GM12878 (cell line): ENCODE measurements at places on chromosomes 5 and 9. TPM values are rescaled to one million over a fixed set of nuclear protein-coding genes. Genes with fewer than 3 reads are reported as not detected.

The SV2C gene
- 1.1 TPM in 2 replicates for total RNA-seq

DNA sequence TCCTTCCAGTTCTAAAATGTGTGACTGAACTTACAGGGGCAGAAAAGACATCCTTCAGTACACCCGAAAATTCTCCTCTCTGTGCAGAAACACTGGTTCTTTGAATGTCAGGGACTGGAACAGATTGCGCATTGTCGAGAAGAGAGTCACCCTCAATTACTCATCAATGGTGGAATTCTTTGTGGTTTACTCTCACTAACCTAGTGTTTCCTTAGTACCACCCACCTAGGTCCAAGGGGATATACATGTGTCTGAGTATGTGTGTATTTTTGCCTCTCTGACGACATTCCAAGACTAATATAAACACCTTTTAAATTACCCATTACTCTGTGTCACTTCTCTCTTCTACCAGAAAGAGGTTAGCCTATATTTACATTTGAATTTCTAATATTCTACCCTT is 660.8 kb downstream of the TLE1 start:
- no peaks in the 10 kb centered on the region for H3K4me1 ChIP-seq
- no peak overlapping the region for H3K27ac ChIP-seq
- no peak for DNase-seq
- H3K27me3 ChIP-seq = no peaks in the 10 kb centered on the region
- no peak overlapping the region for H3K4me3 ChIP-seq

DNA sequence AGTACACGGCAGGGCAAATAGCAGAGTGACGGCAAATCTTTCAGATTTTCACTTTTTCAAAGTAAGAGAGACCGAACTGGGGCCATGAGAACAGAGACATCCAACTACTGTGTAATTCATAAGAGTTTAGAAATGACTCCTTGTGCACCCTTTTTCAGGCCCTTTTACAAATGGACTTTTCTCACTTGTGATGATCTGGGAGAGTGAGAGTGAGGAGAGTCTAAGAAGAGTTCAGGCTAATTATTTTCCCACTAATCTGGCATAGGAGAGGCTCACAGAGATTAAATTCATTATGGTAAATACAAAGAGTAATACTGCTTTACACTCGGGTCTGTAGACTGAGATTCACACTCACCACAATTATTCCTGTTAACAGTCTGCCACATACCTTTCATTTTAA is 880 bp upstream of the CCNG1 start:
- no peak for DNase-seq
- no peaks in the 10 kb centered on the region for H3K36me3 ChIP-seq
- H3K4me1 ChIP-seq = no peaks in the 10 kb centered on the region; the same call in 1 of the 2 replicates
- no peaks in the 10 kb centered on the region for H3K27me3 ChIP-seq
- peak overlapping the region; percentile 27 for H3K4me3 ChIP-seq
- H3K27ac ChIP-seq = peak overlapping the region; percentile 73; the same call in 1 of the 2 replicates

DNA sequence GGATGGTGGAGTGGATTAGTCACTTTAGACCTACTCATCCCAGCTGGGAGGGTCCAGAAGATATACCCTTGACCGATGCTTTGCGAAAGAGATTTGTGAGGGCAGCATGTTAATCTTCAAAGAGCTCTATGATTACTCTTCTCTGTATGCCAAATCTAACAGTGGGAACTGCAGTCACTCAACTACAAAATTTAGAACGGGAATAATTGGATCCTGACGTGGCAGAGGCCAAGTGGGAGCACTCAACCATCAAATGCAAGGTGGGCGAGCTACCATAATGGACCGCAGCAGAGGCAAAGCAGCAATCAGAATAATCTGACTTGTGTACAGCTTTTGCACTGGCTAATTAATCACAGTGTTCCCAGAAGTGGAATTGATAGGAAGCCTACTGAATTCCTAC is 20.4 kb downstream of the NSA2 start:
- no peaks in the 10 kb centered on the region for H3K36me3 ChIP-seq
- DNase-seq = no peak
- no peak overlapping the region for H3K27ac ChIP-seq
- H3K4me3 ChIP-seq = no peak overlapping the region
- no peaks in the 10 kb centered on the region for H3K4me1 ChIP-seq
- H3K27me3 ChIP-seq = no peaks in the 10 kb centered on the region

GRCh38 chr5:137741718-137742117 is 5.8 kb upstream of the KLHL3 start:
- peaks cover 11% of the 10 kb centered on the region for H3K4me1 ChIP-seq
- no peaks in the 10 kb centered on the region for H3K36me3 ChIP-seq
- H3K27me3 ChIP-seq = no peaks in the 10 kb centered on the region
- no peak overlapping the region for H3K4me3 ChIP-seq

GRCh38 chr5:111404270-111404769 is 108.0 kb downstream of the STARD4 start:
- H3K27ac ChIP-seq = no peak overlapping the region
- no peak overlapping the region for H3K4me3 ChIP-seq
- no peak for DNase-seq
- H3K4me1 ChIP-seq = no peaks in the 10 kb centered on the region
- H3K27me3 ChIP-seq = no peaks in the 10 kb centered on the region
- no peaks in the 10 kb centered on the region; the same call in 1 of the 2 replicates for H3K36me3 ChIP-seq

DNA sequence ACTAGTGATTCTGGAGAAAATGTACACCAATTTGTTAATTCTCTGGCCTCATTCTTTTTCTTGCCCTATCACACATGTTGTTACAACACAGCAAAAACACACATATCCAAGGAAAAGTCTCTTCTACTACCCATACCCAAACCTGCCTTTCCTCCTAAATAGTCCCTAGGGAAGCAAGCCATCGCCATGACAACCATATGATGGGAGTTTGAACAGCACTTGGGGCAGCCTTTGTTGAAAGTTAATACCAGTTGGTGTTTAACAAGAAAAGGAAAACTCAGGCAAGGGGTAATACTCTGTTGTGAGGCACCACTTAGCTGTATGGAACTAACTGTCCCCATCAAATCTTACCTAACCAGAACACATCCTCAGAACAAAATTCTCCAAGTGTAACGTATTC is 1.7 kb downstream of the TRPM3 start:
- H3K36me3 ChIP-seq = no peaks in the 10 kb centered on the region
- H3K4me3 ChIP-seq = no peak overlapping the region
- no peak for DNase-seq
- H3K27me3 ChIP-seq = no peaks in the 10 kb centered on the region; the same call in 1 of the 2 replicates
